Vagina (tissue), 2 donors: ENCODE measurements at places on chromosomes 6 and 20.

- no peak for DNase-seq
These were observed 27.0 kb downstream of the SOD2 start for GRCh38 chr6:159665868-159666635.

- no peak for DNase-seq
These were observed 165.9 kb upstream of the KCNK16 start for GRCh38 chr6:39488255-39488879.

DNA sequence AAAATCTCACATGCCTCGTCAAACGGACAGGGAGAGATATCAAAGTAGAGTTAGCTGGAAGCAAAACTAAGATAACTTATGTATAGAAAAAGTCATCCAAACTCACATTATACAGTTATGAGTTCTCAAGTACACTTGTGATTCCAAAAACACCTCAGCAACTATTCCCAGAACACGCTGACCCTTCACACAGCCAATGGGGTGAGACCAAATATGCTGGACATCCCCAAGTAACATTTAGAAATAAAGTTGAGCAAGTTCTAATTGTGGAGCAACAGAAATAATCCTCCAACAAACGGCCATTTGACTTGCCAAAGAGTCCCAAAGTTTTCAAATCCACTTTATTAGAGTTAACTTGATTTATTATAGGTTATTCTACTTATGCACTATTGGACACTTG lies 52.4 kb downstream of the LY86 start:
- DNase-seq, result no peak

GRCh38 chr6:111852725-111853124 lies 20.5 kb downstream of the FYN start:
- DNase-seq, result no peak

DNA sequence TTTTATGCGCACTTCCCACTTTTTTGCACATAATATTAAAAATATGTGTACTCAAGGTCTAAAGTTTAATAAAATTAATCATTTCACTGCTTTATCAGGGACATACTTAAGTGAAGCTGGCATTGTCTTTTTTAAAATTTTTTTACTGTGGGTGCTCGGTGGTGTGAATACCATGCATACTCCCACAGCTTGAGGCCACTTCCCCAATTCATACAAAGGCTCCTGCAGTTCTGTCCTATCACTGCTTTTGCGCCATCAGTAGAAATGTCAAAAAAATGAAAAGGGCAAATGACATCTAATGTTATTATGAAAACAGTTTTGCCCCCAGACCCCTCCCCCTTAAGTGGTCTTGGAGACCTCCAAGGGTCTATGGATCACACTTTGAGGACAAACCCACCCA lies 464.1 kb upstream of the ARID1B start:
- no peak for DNase-seq

GRCh38 chr6:17042422-17043147 lies 59.3 kb upstream of the STMND1 start:
- no peak for DNase-seq
